ENCODE measurements at places on chromosomes 2 and 18. TPM values are rescaled to one million over a fixed set of nuclear protein-coding genes. Genes with fewer than 3 reads are reported as not detected.

- DNase-seq, result no peak
Measured at GRCh38 chr2:190409616-190410015, 1.5 kb downstream of the MFSD6 start.

- DNase-seq, result peak; percentile 93
Measured at GRCh38 chr2:237260039-237260620, 153.8 kb downstream of the COL6A3 start.

GRCh38 chr2:145644820-145645302 is 1124.9 kb upstream of the ZEB2 start:
- no peak for DNase-seq

- peak; percentile 22 for DNase-seq
Measured at GRCh38 chr2:229087843-229088516, 183.1 kb downstream of the PID1 start.

DSG2 gene
- total RNA-seq, result 48.2 TPM

- DNase-seq, result no peak
Measured at GRCh38 chr18:31206071-31206470, 43.4 kb upstream of the DSC1 start.

REG1B gene
- total RNA-seq, result 1.4 TPM

DNA sequence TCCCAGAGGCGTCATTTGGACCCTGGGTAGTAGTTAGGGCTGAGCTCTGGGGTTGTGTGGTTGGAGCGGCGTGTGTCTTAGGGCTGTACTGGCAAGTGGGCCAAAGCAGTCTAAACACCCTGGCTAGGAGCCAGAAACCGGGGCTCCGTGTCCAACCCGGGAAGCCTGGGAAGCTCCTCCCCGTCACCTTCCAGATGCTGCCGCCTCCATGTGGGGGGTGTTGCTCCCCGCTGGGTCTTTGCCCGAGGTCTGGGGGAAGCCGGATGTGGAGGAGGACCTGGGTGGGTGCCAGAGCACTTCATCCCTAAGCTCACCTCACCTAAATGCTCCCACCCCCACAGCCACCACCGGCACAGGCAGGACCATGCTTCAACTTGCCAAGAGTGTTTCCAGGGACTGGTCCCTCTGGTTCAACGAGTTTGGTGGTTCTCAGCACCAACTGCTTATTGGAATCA is 25.4 kb downstream of the TET3 start:
- peak; percentile 86 for DNase-seq

DNA sequence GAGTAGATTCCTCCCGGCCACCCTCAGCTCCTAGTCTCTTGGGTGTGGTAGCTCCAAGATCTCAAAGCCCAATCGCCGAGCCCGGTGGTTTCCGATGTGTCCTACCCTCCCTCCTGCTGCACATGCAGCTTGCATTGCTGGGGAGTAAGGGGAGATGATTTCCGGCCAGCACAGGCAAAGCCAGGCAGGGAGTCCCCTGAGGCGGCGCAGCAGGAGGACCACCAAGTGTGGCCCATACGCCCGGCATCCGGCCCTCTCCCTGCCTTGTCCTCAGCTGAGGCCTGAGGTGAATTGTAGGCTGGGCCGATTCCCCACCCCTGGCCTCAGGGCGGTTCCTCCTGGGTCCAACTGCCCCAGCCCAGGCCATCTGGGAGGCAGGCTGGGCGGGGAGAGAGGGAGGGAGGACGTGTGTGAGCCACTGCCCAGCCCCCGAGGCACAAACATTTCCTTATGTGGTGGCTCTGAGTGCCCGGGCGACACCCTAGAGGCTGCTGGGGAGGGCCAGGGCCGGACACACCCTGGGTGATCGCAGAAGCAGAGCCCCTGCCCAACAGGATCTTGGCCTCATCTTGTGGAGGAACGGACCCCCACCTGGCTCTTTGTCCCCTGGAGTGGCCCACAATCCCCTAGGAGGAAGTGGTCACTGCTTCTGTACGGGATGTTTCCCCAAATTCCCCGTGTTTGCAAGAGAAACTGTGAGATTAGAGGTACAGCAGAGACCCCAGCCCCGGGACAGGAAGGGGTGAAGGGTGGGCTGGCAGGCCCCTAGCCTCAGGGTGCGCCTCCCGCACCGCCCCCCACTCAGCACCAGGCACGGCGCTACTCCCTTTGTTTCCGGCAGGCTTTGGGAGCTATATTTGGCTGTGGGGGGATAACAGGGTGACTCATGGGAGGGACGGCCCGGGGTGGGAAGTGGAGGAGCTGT is 41.9 kb upstream of the PTMA start:
- peak; percentile 98 for DNase-seq

DNA sequence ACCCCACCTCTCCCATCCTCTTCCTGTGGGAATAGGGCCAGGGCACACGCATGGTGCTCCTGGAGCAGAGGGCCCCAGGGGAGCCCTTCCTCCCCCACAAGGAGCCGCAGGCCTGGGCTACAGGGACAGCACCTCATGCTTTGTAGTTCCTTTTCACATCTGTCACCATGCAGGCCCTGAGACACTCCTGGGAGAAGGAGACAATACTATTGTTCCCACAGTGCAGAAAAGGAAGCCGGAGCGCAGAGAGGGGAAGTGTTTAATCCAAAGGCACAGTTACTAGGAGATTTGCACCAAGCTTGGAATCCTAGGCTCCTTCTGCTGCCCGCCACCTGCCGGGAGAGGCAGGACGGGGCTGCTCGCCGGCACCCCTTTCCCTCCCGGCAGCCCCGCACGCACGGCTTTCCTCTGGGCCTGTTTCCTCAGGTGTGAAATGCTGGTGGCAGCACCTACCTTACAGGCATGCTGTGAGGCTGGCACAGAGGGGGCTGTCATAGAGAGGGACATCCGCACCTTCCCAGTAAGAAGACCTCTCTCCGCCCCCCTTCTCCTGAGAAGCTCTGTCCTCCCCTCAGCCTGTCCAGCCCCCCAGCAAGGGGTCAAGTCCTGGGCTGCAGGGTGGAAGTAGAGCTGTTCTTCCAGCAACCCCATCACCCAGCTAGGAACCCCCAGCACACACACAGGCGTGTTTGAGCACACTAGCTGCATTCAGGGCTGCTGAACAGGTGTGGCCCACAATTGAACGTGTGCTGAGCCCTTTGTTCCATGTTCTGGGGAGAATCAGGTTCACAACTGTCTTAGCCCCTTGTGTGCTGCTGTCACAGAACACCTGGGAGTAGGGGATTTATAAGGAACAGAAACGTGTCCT is 62.6 kb downstream of the SMAD7 start:
- DNase-seq, result no peak

GALNT3 gene
- total RNA-seq, result 11.8 TPM

GRCh38 chr2:16311521-16312440 is 353.9 kb downstream of the CYRIA start:
- no peak for DNase-seq

RND3 gene
- total RNA-seq, result 222 TPM

GRCh38 chr2:214196260-214196659 is 214.6 kb upstream of the VWC2L start:
- DNase-seq, result no peak

PROC gene
- total RNA-seq, result 3.6 TPM

DNA sequence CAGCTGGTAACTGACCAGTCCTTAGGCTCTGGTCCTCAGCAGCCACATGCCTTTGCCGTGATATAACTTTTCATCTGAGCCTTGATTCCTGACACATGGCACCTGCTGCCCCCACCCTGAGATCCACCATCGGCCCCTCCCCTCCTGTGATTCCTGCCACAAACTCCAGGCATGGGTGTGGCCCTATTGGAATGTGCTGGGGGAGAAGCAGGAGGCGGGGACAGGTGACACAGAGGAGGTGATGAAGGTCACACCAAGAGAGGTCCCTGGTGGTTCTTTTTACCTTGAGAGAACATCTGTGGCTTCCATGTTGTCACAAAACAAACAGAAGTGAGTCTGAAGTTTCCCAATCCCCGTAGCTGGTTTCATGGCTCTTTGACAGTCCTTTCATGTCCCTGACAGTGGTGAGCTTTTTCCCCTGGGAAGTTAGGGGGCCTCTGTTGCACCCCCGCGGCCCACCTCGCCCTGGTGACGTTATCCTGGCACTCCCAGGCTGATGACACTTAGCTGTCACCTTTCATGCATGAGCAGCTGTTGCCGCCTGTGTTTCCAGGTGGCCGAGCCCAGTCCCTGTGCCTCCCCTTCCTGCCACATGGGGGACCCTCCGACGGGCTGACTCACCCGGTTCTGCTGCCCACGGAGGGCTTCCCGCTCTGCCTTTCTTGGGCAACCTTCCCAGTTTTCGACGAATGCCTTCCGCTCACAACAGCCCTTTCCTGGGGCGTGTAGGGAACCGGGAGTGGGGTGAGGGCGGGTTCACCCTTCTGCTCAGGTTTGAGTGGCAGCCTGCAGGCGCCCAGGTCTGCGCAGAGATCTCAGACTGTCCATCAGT is 66.3 kb upstream of the GLI2 start:
- peak; percentile 30 for DNase-seq

- DNase-seq, result no peak
Measured at GRCh38 chr18:79186649-79187048, 117.5 kb downstream of the ATP9B start.

AQP12A gene
- total RNA-seq, result not detected

IL37 gene
- not detected for total RNA-seq

ZNF385B gene
- 0.72 TPM for total RNA-seq

GRCh38 chr18:46680784-46681695 is 24.0 kb upstream of the LOXHD1 start:
- no peak for DNase-seq

STARD6 gene
- total RNA-seq, result 0.96 TPM

DNA sequence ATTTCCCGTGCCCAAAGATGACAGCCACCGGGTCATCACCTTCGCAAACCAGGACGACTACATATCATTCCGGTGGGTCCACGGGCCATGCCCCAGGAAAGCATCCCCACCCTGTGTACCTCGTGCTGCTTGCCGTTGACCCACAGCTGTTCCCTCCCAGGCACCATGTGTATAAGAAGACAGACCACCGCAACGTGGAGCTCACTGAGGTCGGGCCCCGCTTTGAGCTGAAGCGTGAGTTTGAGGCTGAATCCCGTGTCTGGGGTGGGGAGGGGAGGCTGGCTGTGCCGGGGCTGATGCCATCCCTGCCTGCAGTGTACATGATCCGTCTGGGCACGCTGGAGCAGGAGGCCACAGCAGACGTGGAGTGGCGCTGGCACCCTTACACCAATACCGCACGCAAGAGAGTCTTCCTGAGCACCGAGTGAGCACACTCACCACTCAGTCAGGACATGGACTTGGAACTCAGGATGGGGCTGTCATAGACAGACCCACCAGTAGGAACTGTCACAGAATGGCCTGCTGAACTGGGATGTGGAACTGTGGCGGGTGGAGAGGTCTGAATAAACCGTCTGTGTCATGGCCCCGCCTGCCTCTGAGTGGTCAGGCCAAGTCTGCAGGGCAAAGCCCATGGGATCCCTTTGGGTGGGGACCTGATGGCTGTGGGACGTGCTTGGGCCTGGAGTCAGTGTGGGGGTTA is 3.5 kb downstream of the IMP4 start:
- DNase-seq, result no peak

SKOR2 gene
- total RNA-seq, result 0.48 TPM

TMEM198 gene
- 2.2 TPM for total RNA-seq

GRCh38 chr2:160493227-160494028 is at the start of gene RBMS1:
TSS of gene RBMS1 (minus strand) at chr2:160493807. CDS start at chr2:160493363, 444 bp downstream.
- peak; percentile 79 for DNase-seq

CFAP210 gene
- total RNA-seq, result 0.72 TPM

- DNase-seq, result peak; percentile 90
Measured at GRCh38 chr2:43484323-43484930, 111.4 kb downstream of the THADA start.
